ENCODE measurements at places on chromosomes 5 and 9.

DNA sequence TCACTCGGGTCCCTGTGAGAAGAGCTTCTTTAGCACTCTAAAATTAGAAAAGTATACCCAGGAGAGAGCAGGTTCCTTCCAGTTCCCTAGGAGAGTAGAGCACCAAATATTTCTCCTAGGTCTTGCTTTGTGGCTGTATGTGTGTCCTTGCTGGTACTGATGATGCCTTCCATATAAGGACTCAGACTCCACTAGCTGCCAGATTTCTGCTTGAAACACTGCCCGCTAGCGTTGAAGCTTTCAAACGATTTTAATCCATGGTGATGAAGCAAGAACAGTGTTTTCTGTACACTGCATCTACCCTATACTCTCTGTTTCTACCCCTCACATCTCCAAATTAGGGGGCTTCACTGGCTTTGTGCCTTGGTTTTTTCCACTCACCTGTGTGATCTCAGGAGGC lies 2.4 kb upstream of the SMC2 start:
- no peak for DNase-seq

GRCh38 chr9:12972608-12973589 lies 198.1 kb downstream of the LURAP1L start:
- no peak for DNase-seq

- no peak for DNase-seq
Measured at GRCh38 chr9:69460012-69460411, 135.0 kb downstream of the ENTREP1 start.

DNA sequence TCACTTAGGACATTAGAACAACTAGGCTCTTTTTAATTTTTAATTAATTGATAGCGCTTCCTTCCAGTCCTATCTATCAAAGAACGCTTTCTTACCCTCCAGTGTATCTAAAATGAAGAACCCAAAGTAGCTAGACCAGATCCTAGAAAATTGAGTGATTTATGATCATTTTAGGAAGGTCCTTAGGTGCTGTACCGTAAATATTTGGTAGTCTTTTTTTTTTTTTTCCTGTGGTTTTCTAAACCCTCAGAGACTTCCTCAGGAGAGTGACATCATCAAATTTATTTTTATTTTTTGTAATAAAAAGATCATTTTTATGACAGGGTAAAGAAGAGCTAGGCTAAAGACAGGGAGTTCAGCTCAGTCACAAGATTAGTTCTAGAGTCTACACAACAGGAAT lies 197.4 kb downstream of the WDR70 start:
- DNase-seq, result no peak

Measured in SIG-M5 (cell line).